ENCODE measurements at places on chromosomes 7 and 10. TPM values are rescaled to one million over a fixed set of nuclear protein-coding genes. Genes with fewer than 3 reads are reported as not detected.

LIPJ gene
- total RNA-seq, result not detected

NRG3 gene
- not detected for total RNA-seq

SLC18A3 gene
- not detected for total RNA-seq

CPA5 gene
- total RNA-seq, result 0.13 TPM

BHLHA15 gene
- total RNA-seq, result 0.74 TPM

C10orf67 gene
- total RNA-seq, result not detected

ANKRD61 gene
- total RNA-seq, result not detected

TRPV5 gene
- total RNA-seq, result not detected

TBC1D12 gene
- total RNA-seq, result 7.2 TPM

PTPN20 gene
- total RNA-seq, result not detected

PNLIPRP3 gene
- not detected for total RNA-seq

DNA sequence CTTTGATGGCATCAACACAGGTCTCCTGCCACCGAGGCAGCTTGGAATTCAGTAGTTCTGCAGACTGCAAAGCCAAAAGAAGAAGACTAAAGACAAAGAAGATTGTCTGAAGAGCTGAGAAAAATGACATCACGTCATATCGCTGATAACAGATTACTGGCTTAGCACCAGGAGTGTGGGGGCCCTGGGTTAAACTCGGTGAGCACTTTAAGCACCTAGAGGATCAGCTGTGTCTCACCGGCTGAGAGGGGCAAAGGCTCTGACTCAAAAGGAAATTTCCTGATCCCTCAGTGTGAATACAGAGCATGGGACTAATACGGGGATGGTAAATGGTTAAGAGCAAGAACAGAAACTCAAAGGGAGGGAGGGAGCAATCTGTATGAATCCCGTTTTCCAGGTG, 30.7 kb downstream of the BRI3 start:
- no peak for DNase-seq

DNA sequence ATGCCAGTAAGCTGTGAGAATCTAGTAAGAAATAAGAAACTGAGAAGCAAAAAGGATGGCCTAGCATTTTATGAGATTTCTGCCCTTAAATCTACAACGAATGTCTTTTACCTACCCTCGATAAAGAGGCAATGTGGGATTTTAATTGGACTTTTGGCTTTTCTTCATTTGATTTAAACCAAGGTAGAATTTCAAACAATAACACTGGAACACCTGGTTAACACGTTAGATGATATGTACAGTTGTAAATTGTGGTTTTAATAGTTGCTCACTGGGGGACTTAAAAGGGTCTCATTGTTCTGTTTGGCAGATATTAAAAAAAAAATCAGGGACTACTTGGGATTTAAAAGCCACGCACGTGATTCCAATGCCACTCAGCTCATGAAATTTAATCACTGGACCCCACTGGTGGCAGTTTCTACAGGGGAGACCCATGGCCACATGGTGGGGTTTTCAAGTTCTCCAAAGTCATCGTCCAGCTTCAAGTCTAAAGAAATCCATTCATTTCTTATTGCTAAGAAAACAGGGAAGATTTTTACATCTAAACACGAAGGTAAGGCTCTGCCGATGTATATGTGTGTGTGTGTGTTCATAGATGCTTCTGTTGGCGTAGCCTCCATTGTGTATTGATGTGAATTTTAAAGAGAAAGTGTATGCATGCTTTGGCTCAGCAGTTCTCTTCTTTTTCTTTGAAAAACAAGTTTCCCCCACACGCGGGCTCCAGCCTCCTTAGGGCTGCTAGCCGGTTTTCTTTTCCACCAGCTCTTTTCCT, 588.6 kb upstream of the MKI67 start:
- no peak for DNase-seq

GRCh38 chr10:108787932-108788331, 1135.4 kb downstream of the XPNPEP1 start:
- DNase-seq, result no peak

- no peak for DNase-seq
Observed at GRCh38 chr10:25869067-25869591, 64.9 kb upstream of the MYO3A start.

- no peak for DNase-seq
Observed at GRCh38 chr7:99899830-99900519, 19.4 kb downstream of the TRIM4 start.

DNA sequence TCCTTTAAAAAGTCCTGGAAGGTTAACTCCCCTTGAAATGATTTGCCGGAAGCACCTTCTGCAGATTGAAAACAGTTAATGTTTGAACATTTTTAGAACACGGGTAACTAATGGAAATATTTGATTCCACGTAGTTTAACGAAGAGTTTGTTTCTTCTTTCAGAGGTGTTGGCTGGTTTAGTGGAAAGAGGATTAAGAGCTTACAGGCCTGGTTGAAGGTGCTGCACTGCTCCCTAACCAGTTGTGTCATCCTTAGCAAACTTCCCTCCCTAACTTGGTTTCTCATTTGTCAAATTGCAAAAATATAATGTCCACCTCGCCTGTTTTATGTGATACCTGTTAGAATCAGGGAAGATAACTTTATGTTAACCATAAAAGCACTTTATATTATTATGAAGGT, 243.0 kb upstream of the FZD8 start:
- no peak for DNase-seq

GRCh38 chr7:104971290-104972071, 42.5 kb upstream of the KMT2E start:
- no peak for DNase-seq

DNA sequence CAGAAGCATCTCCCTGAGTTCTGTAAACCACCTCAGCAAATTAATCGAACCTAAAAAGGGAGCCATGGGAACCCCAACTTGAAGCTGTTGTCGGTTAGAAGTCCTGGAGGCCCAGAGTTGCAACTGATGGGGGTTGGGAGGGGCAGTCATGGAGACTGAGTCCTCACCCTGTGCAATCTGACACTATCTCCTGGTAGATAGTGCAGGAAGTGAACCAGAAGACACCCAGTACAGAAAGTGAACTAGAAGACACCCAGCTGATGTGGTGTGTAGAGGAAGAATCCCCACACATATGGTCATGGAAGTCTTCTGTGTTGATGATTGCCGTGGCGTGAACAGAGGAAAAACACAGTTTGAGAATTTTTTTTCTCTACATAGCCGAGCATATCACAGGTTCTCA, 58.8 kb upstream of the SRRM3 start:
- DNase-seq, result no peak

- no peak for DNase-seq
Observed at GRCh38 chr10:132239126-132240031, 52.6 kb downstream of the DPYSL4 start.

DNA sequence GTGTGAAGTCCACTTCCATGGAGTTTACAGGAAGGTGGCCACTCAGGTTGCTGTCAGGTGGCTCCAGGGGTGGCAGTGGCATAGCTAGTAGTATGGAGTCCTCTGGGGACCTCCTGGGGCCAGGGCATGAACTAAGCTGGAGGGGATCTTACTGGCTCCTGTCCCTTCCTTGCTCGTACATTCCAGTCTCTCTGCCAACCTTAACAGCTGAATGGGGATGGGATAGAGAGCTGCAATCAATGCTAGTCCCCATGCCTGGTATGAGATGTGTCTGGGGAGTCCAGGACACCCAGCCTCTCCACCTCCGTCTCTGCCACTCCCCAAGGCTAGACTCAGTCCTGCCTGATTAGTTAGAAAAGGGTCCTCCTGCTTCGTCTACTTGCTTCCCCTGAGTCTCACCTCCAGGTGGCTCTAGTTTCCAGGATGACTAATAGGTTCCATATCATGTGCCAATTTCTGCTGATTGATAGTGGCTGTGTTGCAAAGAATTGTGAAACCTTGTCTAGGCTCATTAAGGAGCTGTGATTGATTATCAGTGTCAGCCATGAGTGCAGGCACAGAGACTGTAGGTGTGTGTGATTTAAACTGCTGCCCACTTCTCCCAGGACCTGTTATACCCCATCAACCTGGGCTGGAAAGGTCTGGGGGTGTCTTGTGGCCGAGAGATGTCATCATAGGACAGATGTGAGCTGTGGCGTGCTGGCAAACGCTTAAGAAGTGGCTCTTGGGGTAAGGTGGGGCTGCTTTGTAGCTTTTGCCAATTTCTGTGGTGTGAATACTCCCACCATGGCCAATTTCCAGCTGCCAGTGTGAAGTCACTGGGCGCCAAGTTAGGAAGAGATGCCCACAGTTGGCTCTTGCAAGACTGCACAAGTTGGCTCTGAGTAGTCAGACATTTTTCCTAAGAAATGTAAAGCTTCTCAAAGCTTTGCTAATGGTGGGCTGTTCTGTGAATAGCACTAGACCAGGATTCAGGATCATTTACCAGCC, 59.8 kb downstream of the COL13A1 start:
- DNase-seq, result peak; percentile 77

- DNase-seq, result no peak
Observed at GRCh38 chr7:69363136-69363535, 235.1 kb upstream of the AUTS2 start.

DNA sequence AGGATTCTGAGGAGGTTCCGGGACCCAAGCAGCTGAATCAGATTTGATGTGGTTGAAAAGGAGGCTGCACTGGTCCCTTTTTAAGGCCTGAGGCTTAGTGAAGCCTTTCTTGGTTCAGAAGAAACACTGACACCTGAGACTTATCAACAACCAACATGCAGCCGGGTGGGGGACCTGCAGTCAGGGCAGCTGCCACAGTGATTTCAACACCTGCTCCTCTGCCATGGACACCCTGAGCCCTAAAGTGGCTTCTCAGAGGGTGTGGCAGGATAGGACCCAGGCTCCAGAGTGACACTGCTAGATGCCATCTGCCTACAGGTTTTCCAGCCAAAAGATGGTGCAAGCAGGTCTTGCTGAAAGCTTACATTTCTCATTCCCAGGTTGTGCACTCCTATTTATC, 99.3 kb downstream of the COL13A1 start:
- no peak for DNase-seq

GRCh38 chr7:85851571-85852193, 664.8 kb upstream of the SEMA3D start:
- no peak for DNase-seq

- no peak for DNase-seq
Observed at GRCh38 chr10:58806323-58806722, 293.7 kb downstream of the BICC1 start.

DNA sequence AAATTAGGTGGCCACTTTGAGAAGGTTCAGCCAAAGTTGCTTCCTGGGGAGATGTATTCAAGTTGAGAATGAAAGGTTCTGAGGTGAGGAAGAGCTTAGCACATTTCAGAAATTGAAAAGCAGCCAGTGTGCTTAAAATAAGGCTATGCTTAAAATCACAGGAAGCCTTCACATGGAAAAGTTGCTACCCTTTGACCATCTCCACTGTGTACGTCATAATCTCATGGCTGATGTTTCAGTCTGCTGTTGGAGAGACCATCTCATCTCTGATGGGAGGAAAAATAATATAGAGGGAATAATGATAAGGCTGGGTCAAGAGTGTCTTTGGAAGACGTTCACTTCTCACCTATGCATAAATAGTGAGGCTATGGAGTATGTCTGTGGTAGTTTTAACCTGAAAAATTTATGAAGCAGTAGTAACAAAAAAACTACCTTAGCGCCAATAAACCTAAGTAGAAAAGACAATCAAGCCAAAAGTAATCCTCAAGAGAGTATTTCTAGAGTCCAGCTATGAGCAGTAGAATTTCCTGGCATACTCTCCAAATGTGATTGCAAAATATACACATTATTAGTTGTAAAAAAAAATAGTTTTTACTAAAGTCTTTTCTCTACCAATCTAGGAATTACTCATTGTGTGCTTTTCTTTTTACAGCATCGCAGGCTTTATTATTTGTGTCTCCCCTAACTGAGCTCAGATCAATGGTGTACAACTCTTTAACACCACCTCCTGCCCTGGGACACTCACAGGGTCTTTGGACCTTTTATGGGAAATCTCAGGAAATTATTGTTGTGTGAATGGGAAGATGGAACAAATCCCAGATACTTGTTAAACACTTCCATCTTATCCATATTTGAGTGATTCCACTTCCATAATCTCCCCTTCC, 435.2 kb upstream of the LRGUK start:
- no peak for DNase-seq

GRCh38 chr7:144776447-144776846, 59.4 kb downstream of the TPK1 start:
- DNase-seq, result no peak

DNA sequence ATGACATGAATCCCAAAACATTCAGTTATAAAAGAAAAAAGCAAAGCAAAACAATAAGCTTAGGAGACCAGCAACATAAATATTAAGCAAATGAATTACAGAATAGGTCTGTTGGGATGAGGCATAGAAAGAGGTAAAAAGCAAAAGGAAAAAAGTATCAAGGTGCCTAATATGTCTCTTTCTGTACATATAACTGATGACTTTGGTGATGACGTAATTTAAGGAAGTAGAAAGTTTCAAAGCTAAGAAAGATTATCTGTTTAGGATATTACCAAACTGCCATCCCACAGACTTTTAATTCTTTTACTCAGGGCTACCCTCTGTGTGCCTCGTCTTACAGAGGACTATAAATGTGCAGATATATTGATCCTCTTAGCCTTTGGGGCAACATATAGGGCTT, 1066.5 kb downstream of the SORCS3 start:
- no peak for DNase-seq

DNA sequence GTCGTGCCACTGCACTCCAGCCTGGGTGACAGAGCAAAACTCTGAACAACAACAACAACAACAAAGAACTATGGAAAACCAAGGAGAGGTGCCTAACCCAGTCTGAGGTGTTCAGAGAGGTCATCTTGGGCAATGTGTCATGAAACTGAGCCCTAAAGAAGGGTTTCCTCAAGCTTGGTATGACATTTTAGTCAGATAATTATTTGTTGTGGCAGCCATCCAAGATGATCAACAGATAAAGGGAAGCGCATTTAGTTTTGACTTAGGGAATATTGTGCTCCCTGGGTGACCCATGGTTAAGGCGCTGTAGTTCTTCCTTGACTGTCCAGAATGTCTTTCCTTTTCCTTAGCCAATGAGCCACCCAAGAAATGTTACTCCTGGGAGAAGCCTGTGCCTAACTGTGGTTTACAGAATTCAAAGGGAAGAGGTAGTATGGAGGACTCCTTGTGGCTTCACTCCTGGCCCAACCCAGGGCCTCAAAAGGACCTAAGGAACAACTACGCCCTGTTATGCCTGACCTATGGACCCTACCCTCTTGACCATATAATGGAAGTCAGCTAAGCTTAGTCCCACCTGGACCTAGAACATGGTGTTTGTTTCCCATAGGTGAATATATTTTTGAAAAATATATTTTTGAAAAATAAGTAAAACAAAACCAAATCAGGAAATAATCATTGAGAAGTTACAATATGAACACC, 42.4 kb downstream of the TPST1 start:
- no peak for DNase-seq

- DNase-seq, result no peak
Observed at GRCh38 chr7:40492946-40493345, 358.1 kb downstream of the SUGCT start.

- no peak for DNase-seq
Observed at GRCh38 chr7:30848121-30848855, 63.4 kb upstream of the AQP1 start.

- DNase-seq, result no peak
Observed at GRCh38 chr10:91088300-91089140, 131.9 kb upstream of the PCGF5 start.

DNA sequence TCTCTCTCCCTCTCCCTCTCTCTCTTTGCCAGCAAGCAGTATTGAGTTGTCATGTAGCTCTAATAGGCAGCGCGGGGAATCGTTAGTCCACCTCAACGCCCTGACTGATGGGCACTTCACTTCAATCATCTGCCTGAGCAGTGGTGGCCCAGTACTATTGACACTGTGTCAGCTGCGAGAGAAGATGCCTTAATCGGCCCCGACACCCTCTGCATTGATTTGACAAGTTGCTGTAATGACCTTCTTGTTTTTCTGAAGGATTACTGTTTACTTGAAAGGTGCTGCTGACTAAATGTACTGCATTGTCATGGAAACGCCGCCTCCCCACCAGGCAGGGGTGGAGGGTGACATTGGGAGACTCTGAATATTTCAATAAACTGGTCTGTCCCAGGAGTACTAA, 913.8 kb downstream of the KCNMA1 start:
- no peak for DNase-seq

Data from MG63 (cell line).